ENCODE measurements at places on chromosomes 13 and 19.

DNA sequence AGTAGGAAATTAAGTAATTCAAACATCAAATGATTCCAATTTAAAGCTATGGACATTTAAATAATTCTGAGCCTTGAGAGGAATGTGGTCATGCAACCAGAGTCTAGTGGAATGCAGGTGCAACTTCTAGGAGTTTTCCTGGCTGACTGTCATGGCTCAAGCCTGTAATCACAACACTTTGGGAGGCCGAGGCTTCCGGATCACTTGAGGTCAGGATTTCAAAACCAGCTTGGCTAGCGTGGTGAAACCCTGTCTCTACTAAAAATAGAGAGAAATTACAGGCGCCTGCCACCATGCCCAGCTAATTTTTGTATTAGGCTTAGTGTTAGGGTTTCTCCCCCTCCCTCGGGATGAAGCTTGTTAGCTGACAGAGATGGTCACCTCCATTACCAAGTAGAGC, 6.4 kb downstream of the ZNF808 start:
- DNase-seq, result no peak

DNA sequence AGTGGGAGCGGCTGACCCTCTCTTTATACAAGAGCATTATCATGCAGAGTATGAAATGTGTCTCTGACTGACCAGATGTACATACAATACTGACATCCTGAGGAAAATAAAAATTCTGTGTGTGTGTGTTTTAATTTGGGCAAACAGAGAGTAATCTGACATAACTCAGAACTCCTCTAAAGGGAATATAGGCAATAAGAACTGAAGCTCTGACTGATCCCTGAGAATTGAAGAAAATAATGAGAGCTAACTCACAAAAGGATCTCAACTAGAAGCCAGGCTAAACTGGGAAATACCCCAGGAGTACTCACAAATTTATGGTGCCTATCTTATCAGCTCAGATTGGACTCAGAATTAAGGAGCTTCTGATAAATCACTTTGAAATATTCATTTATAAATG, 539.9 kb downstream of the OLFM4 start:
- no peak for DNase-seq

GRCh38 chr19:38851622-38852230, 1.9 kb upstream of the HNRNPL start:
- DNase-seq, result peak; percentile 85

- no peak for DNase-seq
Measured at GRCh38 chr13:48568370-48569103, 35.7 kb upstream of the RCBTB2 start.

GRCh38 chr13:25286308-25286968, 850 bp downstream of the MTMR6 start:
- DNase-seq, result no peak

Measured in stimulated activated CD4-positive, alpha-beta T cell treated with anti-CD3 and anti-CD28 coated beads, Interleukin-15, amount 100 ng/mL, for 1 hour (primary cell).